ENCODE measurements at places on chromosomes 16 and 17.
A peak's percentile ranks its signal among the peaks of the same experiment; 100 is the strongest.

DNA sequence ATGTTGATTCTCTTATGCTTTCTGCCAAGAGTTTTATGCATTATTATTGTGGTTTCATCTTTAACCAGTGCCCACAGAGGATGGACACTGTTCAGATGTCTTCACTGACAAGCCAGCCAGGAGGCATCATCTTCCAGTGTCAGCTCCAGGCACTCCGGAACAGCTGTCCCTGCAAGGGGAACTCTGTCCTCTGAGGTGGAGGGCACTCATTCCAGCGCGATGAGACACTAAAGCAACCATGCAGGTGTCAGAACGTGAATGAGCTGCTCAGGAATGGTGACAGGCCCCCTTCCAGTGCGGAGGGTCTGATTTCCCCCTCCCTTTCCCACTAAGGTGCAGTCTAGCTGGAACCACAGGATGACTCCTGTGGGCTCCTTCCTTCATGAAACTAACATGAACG lies 117.5 kb downstream of the NOG start:
- no peak for DNase-seq

- no peak for DNase-seq
These were observed 9.4 kb downstream of the KIAA0513 start for GRCh38 chr16:85037050-85037410.

DNA sequence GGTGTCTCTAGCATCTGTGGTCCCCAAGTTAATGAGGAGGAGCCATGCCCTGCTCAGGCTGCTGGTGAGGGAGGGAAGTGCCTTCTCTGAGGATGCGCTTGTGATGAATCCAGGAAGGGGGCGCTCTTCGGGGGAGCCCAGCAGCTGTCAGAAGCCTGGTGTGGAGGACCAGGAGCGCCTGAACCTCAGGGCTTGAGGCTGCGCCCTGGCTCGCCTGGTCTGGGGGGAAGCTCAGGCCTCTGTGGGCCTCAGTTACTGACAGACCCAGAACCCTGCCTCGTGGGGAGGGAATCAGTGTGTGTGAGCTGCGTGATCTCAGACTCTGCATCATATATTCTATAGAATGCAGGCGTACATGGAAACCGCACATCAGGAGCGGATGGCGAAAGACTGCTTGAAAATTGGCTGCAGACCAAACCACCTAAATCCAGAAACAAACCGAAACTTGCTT lies 126.1 kb downstream of the SEC14L1 start:
- peak; percentile 53 for DNase-seq

GRCh38 chr17:14044702-14045101 lies 24.6 kb upstream of the COX10 start:
- no peak for DNase-seq

DNA sequence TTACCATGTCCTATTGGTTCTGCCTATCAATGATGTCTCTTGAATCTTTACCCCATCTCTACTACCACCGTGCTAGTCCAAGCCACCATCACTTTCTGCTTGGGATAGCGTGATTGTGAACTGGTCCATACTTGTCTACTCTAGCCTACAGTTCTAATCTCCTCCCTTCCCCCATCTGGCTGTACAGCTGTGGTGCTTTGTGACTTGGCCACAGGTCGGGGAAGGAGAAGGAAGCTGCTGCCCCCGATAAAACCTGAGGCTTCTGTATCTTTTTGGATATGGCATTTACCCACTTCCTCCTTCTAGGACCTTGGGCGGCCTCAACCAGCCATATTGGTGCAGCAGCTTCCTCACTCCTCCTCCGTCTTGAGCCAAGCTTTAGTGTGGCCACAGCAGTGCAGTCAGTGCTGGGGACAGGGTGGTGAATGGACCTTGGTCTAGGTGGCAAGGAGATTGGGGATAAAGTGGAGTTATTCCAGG lies 314 bp upstream of the ITGA2B start:
- peak; percentile 34 for DNase-seq

- DNase-seq = no peak
These were observed 22.2 kb upstream of the DNAH17 start for GRCh38 chr17:78599419-78599818.

GRCh38 chr17:80755650-80756405 lies 211.2 kb downstream of the RPTOR start:
- DNase-seq = no peak

DNA sequence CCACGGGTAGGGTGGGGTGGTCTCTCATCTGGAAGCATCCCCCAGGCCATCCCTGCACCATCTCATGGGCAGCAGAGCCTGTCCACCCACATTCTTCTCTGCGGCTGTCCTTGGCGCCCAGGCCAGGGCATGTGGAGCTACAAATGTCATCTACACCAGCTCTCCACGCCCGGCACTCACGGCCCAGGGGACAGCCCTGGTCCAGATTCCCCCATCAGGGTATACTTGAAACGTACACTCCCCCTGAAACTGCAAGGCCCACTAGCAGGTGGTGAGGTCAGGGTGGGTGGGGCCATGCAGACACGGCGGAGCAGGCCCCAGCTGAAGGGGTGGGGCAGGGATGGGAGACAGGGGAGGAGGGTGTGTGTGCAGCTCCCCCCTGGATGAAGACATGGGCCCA lies 3.2 kb upstream of the SOX8 start:
- DNase-seq = no peak

GRCh38 chr17:6903326-6903900 lies 71.9 kb upstream of the TEKT1 start:
- no peak for DNase-seq

GRCh38 chr17:81706757-81707624 lies 3.8 kb downstream of the MRPL12 start:
- no peak for DNase-seq

GRCh38 chr17:78347453-78347852 lies 12.4 kb downstream of the SOCS3 start:
- DNase-seq = no peak

DNA sequence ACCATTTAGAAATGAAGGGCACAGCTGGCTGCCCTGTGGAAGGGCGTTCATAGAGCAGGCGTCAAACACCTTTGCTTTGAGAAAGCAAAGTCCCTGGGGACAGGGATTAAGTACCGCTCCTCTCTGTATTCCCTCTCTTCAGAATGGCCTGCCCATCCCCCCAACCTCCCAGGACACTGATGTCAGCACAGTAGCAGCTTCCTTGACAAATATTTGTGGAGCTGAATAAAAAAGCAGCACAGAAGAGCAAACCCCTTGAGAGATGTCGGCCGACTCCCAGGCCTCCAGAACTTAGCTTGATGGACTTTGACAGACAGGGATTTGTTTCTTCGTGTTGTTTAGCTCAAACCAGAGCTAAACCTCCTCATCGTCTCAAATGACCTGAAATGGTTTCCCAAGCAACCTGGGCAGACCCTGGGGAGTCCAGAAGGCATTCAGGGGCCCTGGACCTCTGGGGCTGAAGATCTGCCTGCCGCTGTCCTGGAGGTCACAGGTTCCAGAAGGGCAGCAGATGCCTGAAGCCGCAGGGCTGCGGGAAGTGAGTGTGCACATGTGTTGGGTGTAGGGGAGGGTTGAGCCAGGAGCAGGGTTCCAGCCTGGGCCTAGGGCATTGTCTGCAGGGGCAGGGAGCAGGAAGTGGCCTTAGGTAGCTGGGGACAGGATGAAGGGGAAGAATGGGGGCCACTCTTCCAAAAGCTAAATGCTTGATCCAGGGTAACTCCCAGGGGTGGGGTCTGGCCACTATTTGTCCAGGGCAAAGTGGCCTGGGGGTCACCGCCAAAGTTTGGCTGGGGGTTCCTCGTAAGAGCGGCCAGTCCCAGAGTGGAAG lies 42.3 kb upstream of the NKD1 start:
- DNase-seq = no peak

- DNase-seq = no peak
These were observed 89.8 kb downstream of the KPNA2 start for GRCh38 chr17:68125111-68125870.

- no peak for DNase-seq
These were observed 18.4 kb downstream of the GPR179 start for GRCh38 chr17:38325221-38325851.

GRCh38 chr16:57165938-57166337 lies 19.9 kb downstream of the PSME3IP1 start:
- no peak for DNase-seq

- DNase-seq = no peak
These were observed 49.0 kb downstream of the CHD9 start for GRCh38 chr16:53103811-53104210.

GRCh38 chr17:43528988-43529814 lies 16.9 kb downstream of the ETV4 start:
- DNase-seq = no peak

- DNase-seq = no peak
These were observed 654 bp downstream of the WFDC1 start for GRCh38 chr16:84295203-84295860.

DNA sequence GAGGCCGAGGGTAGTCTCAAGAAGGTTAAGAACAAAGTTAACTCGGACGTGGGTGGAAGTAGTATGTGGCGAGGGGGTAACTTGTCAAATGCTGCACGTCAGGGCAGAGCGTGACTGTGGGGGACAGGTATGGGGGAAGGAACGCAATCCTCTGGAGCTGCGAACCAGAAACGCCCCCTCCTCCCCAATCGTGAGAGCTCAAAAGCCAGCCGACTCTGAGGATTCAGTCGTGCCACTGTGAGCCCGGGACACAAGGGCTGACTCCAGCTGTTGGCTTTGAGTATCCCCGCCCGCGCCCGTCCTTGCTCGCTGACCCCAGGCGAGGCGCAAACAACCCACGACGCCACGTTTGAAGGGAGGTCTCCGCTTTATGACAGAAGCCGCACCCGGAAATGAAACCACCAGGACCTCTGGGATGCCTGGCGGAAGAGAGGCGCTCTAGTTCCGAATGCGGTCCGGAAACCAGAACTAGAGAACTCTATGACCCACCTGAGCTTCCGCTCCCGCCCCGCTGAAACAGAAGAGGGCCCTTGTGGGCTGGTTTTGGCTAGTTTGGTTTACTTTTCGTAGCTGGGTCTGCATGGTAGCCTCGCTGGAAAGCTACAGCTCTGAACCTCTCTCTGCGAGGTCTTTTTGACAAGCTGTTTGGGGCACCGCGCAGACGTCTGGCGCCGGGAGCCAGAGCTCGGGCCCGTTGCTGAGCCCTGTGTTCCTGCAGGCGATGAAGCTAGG lies at the start of gene PEX12:
TSS of gene PEX12 (minus strand) at position 375 of the 732 bp plus-strand sequence. CDS start 550 bp downstream, outside the sequence.
- DNase-seq = peak; percentile 70

DNA sequence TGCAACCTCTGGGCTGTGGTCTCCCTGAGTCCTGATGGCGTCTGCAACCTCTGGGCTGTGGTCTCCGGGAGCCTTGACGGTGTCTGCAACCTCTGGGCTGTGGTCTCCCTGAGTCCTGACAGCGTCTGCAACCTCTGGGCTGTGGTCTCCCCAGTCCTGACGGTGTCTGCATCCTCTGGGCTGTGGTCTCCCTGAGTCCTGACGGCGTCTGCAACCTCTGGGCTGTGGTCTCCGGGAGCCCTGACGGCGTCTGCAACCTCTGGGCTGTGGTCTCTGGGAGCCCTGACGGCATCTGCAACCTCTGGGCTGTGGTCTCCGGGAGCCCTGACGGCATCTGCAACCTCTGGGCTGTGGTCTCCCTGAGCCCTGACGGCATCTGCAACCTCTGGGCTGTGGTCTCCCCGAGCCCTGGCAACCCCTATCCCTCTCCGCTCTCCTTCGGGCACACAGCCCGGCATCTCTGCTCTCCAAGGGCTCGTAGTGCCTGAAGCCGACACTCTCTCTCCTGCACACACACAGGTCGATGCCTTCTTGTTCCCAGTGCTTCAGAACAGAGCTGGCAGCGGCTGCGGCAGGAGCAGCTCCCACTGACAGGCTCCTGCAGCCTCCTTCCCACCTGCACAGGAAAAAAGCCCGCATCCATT lies 45.6 kb downstream of the METRNL start:
- DNase-seq = no peak

GRCh38 chr17:7133916-7134315 lies 19.3 kb upstream of the ASGR2 start:
- DNase-seq = no peak

DNA sequence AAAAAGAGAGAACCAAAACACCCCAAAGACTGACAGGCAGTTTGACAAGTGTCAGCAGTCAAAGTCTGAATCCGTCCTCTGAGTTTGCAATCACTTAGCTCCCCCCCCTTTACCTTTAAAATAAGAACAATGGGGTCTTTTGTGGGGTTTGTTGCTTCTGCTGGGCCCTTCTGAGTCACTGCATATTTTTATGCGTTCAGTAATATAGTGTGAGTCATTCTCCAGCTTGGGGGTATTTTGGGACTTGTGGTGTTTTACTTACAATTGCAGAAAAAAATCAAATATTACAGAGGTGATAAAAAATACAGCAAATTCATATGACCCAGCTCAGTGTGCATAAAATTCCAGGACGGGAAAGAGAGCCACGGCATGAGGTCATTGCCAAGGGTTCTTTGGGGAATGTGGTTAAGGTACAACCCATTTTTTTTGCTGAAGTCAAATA lies 120.1 kb downstream of the CYLD start:
- no peak for DNase-seq

GRCh38 chr17:41835214-41835799 lies 725 bp downstream of the NT5C3B start:
- DNase-seq = peak; percentile 33

- DNase-seq = no peak
These were observed 71.1 kb downstream of the MRM1 start for GRCh38 chr17:36672403-36672918.

DNA sequence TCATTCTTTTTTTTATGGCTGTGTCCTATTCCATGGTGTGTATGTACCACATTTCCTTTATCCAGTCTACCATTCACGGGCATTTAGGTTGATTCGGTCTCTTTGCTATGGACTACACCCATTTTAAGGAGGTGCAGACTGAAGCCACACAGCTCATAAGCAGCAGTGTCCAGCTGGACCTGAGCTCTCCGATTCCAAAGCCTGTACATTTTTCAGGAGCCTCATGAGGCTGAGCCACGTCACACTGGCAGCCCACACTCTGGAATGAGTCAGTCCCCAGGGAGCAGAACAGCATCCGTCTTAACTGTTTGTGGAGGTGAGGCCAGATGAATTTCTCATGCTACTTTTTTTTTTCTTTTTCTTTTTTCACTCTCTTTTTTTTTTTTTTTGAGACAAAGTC lies 116.1 kb downstream of the C16orf95 start:
- DNase-seq = no peak

Data from inflammatory macrophage treated with lipopolysaccharide for 1 hour (primary cell).